ENCODE measurements at places on chromosomes 16 and 17.

GRCh38 chr16:88969361-88969831 is 7.6 kb downstream of the CBFA2T3 start:
- DNase-seq, result no peak

- DNase-seq, result no peak
Observed at GRCh38 chr16:83732536-83732935, 75.2 kb upstream of the HSBP1 start.

- no peak for DNase-seq
Observed at GRCh38 chr17:76267051-76267576, 2.0 kb downstream of the UBALD2 start.

DNA sequence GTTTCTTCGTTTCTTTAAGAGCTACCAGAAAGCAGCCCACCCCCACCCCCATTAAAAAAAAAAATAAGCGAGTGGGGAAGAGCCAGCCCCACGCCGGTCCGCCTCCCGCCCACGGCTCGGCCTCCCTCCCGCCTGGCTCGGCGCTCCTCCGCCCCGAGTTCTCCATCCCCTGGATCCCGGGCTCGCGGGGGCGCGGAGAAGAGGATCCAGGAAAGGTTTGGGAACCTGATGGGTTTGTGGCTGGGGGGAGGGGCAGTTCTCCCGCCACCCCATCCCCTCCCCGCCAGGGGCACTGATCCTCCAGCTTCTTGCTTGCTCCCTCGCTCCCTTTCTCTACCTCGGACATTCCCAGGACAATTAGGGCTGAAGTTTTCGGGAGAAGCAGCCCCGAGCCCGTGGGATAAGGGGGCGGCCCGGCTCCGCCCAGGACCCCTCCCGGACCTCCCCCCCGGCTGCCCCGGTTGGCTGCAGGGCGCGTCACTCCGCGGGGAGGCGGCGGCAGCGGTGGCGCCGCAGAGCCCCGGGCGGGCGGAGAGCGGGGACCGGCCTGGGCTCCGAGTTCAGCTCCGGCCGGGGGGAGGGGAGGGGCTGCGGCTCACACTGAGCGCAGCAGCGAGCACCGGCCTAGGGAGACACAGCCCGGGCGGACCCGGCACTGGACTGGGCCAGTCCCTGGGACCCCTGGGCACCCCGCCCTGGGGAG is 1.0 kb upstream of the SALL1 start:
- DNase-seq, result no peak

GRCh38 chr17:49547566-49547965 is 28.1 kb upstream of the NXPH3 start:
- DNase-seq, result no peak

- no peak for DNase-seq
Observed at GRCh38 chr16:13507530-13507929, 412.4 kb upstream of the ERCC4 start.

DNA sequence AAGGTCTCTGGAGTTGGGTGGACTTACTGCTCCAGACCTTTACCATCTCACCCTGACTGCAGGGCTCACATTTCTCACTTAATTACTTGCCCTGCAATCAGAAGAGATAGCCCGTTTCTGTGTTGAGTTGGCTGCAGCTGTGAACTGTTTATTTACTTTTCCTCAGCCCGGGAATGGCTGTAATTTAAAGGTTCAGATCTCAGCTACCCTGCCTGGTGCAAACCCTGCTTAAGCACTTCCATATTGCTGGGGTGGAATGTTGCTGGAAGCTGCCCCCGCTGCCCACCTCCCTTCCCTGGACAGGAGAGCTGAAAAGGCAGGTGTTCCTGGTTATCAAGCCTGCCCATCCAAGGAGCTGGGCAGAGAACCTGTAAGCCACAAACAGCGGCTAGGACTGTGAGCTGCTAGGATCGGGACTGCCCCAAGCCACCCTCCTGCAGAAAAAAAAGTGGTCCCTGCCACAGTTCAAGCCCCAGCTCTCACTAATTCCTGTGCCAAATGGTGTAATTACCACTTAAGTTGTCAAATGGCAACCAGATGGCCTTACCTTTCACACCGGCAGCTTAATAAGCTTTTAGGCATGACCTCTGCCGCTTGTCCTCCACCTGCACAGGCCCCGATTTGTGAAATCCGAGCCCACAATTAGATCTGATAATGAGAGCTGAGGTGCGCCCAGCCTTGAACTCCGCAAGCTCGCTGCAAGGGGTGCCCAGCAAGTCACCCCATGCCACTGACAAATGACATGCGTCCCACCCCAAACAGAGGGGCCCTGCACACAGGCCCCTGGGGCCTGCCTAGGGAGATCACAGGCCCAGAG is 269.8 kb downstream of the C16orf95 start:
- no peak for DNase-seq

DNA sequence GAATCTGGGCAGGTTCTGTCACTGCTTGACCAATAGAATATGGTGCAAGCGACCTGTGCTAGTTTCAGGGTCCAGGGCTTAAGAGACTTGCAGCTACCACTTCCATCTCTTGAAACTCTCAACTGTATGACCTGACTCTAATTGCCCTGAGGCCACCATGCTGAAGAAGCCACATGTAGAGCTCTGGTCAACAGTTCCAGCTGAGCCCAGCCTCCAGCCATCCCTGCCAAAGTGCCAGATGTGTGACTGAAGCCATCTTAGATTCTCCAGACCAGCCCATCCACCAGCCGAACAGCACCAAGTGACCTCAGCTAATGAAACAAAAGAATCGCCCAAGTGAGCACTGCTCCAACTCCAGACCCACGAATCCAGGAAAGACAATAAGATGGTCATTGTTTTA is 3.4 kb upstream of the MT2A start:
- DNase-seq, result no peak

- DNase-seq, result no peak
Observed at GRCh38 chr16:879986-880385, 79.5 kb upstream of the GNG13 start.

DNA sequence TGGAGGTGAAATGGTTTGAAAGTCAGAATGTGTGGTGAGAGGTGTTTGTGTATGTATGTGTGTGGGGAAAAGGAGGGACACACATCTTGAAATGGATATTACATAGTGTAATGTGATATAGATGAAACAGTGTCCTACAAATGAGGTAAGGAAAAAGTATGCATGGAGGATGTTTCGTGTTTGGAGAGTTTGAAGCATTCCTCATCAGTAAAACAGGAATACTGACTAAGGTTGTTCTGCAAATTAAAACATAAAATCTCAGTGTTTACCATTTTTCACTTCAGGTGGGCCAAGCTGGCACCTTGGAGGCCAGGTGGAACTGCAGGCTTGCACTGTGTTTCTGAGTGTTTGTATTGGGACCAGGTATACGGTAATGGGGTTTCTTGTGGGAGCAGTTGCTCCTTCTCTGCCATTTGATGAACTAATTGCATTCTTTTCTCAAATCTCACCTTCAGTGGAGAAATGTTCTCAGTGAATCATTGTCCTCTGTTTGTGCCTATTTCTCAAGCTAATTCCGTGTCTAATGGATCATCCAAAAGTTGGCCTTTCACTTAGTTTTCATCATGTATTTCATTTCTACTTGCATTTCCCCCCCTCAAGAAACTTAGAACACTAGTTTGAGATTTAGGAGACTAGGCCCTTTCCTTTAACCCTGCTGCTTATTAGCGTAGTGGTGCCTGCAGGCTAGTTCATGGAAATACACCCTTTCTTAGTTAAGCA is 8.2 kb upstream of the TBKBP1 start:
- no peak for DNase-seq

GRCh38 chr17:50079334-50080095 is 15.6 kb upstream of the PDK2 start:
- DNase-seq, result no peak

DNA sequence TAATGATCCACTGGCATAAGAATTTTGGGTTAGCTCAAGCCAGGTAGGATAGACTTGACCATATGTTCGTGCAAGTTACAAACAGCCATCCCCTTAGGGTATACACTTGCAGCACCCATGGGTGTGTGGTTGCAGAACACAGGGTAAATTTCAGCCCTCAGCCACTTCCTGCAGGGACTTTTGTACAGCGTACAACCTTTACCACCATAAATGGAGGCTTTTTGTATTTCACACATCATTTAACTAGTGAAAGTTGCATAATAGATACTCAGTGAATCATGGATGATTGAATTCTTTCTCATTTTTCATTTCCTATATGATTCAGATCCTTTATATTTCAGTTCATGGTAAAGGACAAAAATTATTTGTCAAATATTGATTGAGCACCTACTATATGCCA is 473.9 kb downstream of the CDH13 start:
- no peak for DNase-seq

DNA sequence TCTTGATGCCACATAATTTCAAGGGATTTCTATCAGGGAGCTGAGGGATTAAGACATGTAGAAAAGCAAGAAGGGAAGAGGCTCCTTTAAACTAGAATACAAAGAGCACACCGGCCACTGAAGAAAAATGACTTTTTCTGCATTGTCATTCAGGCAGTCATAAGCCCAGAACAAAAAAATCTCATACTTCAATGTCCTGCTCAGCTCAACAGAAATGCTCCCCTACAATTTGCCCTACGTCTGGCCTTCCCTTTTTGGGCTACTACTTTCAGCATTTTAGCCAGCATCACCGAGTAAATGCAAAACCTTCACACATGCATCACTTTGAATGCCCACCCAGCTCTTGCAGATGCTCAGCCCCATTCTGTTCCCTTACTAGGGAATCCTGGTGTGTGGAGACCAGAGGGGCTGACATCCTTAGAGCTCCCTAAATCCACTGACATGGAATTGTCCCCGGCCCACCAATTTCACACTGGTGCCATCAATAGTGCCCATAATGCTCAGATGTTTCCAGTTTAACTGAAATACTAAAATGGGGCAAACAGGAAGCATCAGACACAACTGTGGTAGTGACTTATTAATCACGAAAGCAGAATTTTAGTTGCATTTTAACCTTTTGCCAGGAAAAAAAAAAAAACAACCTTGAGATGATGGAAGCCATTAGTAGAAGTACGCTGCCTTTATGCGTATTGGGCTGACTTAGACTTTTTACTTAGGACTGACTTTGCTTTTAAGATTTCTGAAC is 2.7 kb downstream of the MAP3K14 start:
- DNase-seq, result no peak

- DNase-seq, result peak; percentile 65
Observed at GRCh38 chr17:30363715-30364202, 15.0 kb upstream of the CPD start.

DNA sequence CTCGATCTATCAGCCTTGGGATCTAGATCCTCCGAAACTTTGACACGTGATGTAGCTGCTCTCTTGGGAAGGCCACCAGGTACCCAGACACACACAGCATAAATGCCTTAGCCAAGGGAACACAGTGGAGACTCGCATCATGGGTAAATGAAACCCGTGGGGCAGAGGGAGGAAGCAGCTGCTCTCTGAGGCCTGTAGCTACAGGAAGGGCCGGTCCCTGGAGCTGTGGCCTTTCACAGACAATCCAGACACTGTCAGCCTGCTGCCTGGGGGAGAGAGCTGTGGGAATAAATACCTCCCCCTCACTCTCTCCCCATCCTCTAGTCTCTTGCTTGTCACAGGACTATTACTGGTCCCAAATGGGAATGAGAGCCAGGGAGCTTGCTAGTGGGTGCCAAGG is 351.2 kb downstream of the UTP18 start:
- DNase-seq, result no peak

GRCh38 chr16:49637933-49638672 is 217.8 kb downstream of the ZNF423 start:
- DNase-seq, result no peak

GRCh38 chr17:17568772-17569195 is 22.7 kb downstream of the PEMT start:
- DNase-seq, result no peak

GRCh38 chr16:65991149-65991701 is 375.3 kb upstream of the CDH5 start:
- no peak for DNase-seq

- no peak for DNase-seq
Observed at GRCh38 chr16:27301236-27301861, 12.4 kb upstream of the IL4R start.

DNA sequence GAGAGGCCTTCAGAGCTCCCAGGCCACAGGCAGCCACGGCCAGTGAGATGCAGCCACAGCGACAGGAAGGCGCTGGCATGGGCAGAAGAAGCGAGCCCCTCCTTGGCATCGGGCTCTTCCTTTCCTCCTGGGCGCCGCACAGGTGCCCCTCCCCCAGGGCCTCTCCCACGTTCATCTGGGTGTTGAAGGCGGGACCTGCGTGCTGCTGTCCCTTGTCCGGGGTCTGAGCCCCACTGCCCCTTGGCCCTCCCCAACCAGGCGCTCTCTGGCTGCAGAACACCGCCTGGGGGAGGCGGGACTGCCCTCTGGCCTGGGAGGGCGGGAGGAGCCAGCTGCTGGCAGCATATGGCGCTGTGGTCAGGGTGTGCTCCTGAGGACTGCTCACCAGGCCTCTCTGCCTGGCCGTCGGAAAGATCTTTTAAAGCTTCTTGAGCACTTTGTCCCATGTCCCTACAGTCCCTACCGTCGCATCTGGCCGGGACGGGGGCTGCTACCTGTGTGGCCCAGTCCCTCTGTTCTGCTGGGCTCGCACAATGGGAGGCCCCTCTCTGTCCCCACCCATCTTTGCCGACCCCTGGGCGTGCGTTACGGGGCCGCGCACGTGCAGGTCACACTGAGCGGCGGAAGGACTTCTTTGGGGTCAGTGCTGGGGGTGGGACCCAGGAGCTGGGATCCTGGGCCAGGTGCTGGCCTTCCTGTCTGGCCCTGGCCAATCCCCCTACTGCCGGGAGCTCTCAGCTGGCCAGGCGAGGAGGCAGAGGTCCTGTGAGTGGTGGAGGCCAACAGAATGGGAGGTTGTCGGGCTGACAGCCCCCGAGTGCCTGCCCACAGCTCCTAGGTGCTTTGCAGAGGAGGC is 1.7 kb downstream of the SLC25A10 start:
- no peak for DNase-seq

GRCh38 chr16:31177136-31177535 is 2.8 kb upstream of the FUS start:
- DNase-seq, result no peak

All from activated CD8-positive, alpha-beta memory T cell treated with anti-CD3 and anti-CD28 coated beads for 1 hour (primary cell).